ENCODE measurements at places on chromosomes 12 and 14. TPM values are rescaled to one million over a fixed set of nuclear protein-coding genes. Genes with fewer than 3 reads are reported as not detected.

NELL2 gene
- total RNA-seq = not detected

KRT80 gene
- total RNA-seq = 68.4 TPM

SLC8A3 gene
- 25.2 TPM for total RNA-seq

GRCh38 chr14:59028476-59029202 is 159.8 kb upstream of the DAAM1 start:
- DNase-seq = peak; percentile 86

DNA sequence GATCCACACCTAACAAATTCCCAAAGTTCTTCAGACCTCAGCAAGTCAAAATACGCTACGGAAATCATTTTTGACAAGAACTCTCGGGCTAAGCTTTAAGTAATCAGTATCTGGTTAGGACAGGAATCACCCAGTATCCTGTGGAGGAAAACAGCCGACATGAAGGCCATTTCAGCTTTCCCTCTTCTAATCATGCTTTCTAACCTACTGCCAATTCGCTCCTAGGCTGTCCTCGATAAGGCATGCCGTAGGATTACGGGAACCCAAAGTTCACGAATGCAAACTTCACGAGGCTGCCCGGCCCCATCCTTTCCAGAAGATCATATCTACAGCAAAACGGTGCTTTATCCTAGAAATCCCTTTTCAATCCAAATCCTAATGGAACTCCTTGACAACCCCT is 81.8 kb upstream of the PTPRB start:
- no peak for DNase-seq

- DNase-seq = peak; percentile 51
Measured at GRCh38 chr12:113306382-113306781, 28.5 kb downstream of the SLC8B1 start.

GRCh38 chr14:103483600-103483999 is 39.0 kb downstream of the CKB start:
- peak; percentile 52 for DNase-seq

DNA sequence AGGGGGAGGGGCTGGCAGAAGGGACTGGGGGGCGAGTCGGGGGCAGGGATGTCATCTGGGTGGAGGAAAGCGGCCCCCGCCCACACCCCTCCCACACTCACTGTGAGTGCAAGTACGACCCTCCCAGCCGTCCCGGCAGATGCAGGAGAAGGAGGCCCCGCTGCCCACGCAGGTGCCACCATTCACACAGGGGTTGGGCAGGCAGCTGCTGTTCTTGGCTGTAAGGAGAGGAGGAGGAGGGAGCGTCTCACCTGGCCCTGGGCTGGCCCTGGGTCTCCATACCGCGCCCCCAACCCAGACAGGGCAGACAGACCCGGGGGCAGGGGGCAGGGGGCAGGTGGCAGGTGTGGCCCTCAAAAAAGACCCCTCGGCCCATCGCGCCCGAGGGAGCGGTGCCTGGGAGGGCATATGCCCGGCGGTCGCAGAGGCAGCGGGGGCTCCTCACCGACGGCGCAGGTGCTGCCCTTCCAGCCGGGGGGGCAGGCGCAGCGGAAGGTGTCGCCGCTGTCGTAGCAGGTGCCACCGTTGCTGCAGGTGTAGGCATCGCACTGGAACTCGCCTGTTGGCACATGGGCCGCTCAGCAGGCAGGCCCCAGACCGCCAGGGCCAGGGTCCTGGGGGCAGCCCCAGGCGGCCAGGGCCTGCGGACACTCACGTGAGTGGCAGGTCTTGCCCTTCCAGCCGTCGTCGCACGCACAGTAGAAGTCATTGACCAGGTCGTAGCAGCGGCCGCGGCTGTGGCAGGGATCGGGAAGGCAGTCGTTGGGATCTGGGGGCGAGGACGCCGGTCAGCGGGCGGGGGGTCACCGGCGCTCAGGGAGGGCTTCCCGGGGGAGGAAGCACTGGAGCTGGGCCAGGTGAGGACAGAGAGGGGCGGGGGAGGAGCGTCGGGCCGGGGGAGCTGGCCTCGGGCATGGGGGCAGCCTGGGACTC is 20.6 kb downstream of the JAG2 start:
- DNase-seq = no peak

- no peak for DNase-seq
Measured at GRCh38 chr12:124445826-124446225, 121.6 kb downstream of the NCOR2 start.

DNA sequence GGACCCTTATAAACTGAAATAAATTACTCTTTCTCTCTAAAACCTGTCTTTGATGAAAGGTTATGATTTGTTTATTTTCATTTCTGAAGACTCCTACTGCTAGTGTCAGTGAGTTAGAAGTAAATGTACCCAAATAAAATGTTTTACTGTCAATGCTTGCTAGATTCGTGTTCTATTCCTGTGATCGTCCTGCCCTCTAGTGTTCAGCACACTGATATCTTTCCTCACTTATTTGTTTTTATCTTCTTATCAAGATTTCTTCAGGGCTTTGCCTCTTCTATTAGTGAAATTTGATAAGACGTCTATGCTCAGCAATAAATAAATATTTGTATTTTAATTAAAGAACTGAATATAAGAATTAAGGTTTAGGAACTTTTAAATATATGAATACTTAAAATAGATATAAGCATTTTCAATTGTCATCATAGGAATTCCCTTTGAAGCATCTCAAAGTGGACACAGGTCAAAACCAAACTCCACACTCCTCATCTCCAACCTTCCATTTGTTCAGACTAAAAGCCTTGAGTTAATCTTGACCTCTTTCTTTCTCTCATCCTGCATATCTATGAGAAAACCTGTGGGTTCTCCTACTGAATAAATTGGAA is 75.8 kb downstream of the C12orf50 start:
- peak; percentile 74 for DNase-seq

GRCh38 chr12:68786929-68787328 is 21.0 kb upstream of the MDM2 start:
- no peak for DNase-seq

DNA sequence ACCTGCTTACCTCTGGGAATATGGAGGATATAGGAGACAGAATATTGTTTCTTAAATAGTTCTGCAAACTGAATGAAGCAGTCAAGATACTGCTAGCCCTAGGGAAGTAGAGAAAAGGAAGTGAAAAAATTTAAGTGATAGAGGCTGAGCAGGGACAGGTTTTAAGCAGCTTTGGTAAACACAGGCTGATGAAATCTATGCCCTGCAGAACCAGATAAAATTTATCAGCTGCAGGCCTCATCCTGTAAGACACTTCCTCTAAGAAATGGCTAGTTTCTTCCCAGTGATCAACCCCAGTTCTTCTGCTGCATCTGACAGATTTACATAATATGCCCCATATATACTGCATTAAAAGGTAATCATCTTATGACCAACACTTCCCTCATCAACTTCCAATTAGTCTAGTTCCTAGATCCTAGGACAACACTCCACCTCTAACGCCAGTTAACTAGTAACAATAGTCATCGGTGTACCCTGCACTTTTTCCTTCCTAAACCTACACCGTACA is 1.3 kb upstream of the ESYT1 start:
- DNase-seq = no peak

DNA sequence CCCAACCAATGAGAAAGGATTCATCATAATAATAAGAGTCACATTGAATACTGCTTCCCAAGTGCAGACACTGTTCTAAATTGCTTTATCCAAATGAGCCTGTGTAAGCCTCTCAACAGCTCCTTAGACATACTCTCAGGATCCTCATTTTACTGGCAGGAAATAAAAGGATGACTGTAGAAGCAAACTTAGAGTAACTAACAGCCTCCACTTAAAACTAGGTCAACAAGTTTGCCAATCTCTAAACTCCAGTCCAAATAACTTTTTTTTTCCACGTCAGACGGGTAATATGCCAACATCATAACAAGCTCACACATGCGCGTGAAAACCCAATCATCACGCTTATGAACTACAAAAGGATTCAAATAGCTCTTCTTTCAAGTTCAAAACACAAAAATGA is 15.3 kb upstream of the DPF3 start:
- no peak for DNase-seq

DNA sequence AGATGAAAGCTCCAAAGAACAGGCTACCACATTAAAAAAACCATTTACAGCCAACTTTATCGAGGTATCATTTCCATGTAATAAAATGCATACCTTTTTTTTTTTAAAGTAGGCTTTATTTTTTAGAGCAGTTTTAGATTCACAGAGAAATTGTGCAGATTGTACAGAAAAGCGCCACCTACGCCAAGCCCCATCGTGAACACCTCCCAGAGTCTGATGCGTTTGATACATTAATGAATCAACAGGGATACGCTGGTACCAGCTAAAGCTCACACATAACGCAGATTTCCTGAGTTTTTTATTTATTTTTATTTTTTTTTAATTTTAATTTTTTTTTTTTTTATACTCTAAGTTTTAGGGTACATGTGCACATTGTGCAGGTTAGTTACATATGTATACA is 129.9 kb downstream of the KIF26A start:
- DNase-seq = no peak

DNA sequence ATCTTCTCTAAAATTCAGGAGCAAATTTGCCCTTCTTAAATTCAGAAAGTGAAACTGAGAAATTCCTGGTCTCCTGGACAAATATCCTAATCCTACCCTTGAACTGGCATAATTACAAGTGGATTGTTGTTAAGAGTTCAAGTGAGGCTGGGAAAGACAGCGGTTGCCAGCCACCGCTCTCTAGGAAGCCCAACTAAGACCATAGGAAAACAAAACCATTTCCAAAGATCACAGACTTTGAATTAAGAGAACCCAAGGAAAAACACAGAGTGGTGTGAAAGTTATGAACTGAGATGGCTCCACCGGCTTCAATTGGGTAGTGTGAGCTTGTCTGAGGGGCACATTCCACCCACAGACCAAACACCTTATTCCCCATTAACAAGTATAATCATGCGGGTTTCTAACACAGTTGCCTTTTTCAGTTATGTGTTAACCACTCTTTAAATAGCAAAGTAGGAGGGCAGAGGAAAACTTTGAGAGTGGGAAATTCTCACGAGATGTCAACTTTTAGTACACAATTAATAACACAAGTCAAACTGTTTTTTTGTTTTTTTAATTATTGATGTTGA is 1628.8 kb upstream of the SEL1L start:
- no peak for DNase-seq
